Astrocyte of the cerebellum (primary cell): ENCODE measurements at places on chromosomes 11 and 22.

DNA sequence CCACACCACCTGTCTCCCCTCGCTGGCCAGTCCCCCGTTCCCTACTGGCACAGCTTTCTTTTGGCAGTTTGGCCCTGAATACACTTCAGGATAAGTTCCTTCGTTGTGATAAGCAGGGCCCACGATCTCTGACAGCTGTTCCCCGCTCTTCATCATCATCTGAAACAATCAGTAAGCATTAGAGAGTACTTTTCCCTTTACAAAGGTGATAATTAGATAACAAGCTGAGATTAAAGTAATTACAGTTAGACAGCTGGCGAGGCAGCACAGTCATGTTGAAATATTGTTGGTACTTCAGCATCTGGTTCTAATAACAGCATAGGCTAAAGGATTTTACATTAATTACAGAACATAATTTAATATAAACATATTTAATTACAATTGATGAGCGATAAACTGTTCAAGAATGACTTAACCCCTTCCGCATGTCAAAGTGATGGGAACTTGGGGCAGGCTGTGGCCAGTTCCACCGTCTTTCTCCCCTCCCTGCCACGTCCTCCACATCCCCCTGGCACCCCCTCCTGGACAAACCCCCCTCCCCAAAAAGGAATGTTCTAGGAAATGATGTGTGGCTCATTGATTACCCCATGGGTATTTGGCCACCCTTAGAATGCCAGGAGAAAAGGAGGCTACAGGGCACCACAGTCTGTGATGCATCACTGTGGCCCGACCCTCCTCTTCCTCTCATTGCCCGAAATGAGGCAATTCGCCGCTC is 134.9 kb downstream of the RCN1 start:
- no peak for DNase-seq

- DNase-seq = no peak
These were observed 50.3 kb downstream of the CLMP start for GRCh38 chr11:123144707-123145106.

DNA sequence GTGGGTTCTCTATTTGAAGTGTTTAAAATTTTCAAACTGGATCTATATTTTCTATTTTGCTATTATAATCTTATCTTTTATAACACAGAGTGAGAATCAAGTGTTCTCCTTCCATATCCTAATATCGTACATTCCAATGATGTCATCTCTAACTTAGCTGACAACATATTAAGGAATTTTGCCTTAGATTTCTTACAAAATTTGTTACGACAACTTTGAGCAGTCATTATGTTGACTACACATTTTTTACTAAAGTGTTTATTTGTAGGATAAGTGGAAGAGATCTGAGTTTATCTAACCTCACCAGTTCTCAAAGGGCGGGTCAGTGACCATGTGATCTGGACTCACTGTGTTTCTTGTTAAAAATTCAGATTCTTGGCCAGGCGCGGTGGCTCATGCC is 12.7 kb downstream of the BTG4 start:
- DNase-seq = no peak

DNA sequence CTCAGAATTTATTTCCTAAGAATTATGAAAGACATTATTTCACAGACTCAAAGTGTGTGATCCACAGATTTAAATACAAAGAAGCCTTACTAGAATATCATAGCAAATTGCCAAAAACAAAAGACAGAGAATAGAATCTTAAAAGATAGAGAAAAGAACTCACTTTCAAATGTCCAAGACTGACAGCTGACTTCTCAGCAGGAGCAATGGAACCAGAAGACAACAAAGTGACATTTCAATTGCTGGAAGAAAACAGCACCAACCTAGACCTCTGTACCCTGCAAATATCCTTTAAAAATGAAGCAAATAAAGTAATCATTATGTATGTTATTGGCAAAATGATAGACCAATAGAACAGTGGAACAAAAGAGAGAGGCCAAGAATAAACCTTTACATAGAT is 109.2 kb downstream of the TTC17 start:
- DNase-seq = no peak

- DNase-seq = no peak
These were observed 13.6 kb downstream of the PNPLA5 start for GRCh38 chr22:43878079-43878795.

- no peak for DNase-seq
These were observed 15.5 kb upstream of the TSPAN18 start for GRCh38 chr11:44711113-44711786.

GRCh38 chr11:93199616-93200015 is 1.8 kb upstream of the SLC36A4 start:
- DNase-seq = no peak

DNA sequence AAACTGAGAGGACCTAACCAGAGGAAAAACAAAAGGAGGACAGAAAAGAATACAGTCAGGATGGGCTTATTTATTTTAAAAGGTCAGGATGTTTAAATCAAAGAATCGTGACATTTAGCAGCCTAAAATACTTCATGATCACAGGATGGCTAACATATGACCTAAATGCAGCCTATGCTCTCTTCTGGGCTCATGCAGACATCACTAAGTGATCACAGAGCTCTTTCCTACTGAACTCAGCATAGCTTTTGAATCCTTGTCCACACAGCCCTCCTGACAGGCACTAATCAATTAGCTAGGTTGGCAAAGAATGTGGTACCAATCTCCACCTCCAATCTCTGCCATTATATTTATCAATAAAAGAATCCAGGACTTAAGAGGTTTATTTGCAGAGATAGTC is 60.1 kb upstream of the PHF21A start:
- no peak for DNase-seq

- no peak for DNase-seq
These were observed 54.5 kb downstream of the IGF2 start for GRCh38 chr11:2084721-2085120.

- no peak for DNase-seq
These were observed 106.3 kb downstream of the KCNQ1OT1 start for GRCh38 chr11:2593393-2593950.

GRCh38 chr11:46296059-46296527 is 18.6 kb downstream of the CREB3L1 start:
- no peak for DNase-seq

- no peak for DNase-seq
These were observed 2.2 kb upstream of the TUT1 start for GRCh38 chr11:62593434-62594044.

GRCh38 chr11:31764766-31765165 is 46.4 kb downstream of the PAX6 start:
- no peak for DNase-seq

GRCh38 chr11:65059959-65060824 is 1.8 kb upstream of the NAALADL1 start:
- no peak for DNase-seq

- no peak for DNase-seq
These were observed 28.8 kb upstream of the RRM1 start for GRCh38 chr11:4065601-4066377.

DNA sequence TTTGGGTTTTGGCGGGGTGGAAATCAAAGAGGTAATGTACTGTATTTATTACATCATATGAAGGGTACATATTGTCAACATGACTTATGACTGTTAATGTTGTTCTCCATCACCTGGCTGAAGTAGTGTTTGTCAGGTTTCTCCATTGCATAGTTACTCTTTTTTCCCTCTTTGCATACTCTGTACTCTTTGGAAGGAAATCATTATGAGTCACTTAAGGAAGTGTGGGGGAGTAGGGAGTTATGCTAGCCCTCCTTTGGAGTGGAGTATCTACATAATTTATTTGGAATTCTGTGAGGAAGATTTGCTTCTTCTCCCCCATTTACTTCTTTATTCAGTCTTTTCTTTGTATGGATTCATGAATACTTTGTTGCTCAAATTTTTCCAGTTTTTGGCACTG is 3.6 kb upstream of the PGR start:
- DNase-seq = no peak

- no peak for DNase-seq
These were observed 157.1 kb downstream of the FBXO7 start for GRCh38 chr22:32631507-32632255.

DNA sequence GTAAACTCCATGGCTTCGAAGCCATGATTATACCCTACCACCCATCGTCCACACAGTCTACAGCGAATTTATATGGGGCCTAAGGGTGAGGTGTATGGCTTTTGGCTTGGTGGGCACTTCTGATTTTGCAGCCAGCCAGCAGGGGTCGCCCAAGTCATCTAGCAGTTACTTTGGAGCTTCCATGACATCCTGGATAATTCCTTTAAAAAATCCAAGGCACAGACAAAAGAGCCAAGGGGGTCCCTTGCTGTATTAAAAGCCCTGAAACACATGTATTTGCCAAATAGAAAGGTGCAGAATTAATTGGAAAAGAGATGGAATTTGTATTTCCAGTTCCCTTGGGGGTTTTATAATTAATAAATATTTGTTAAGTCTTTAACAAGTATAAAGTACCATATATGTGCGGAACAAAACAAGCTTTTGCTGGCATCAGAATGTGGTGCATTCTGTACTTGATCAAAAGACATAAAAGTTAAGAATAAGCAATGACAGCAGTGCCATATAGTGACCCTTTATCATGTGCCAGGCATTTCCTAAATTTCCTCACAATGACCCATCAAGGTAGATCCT is 132.8 kb upstream of the PITPNB start:
- DNase-seq = no peak

DNA sequence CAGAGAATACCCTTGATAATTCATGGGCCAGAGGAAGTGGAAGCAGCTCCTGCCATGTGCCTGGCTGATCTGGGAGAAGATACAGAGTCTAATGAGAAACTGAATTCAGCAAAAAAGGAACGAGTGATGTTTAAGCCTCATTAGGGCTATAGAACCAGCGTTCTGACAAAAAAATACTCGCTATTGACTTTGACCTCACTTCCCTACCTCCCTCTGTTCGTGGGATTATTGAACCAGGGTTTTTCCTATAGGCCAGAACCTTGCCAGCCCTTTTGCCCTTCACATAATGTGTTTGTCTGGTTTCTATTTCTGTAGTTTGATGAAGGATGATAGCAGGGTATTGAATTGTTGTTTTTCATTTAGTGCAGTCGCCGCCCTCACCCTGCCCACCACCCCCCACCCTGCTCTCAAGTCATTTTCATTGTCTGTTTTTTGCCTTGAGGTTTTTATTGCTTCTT is 7.6 kb upstream of the RBFOX2 start:
- DNase-seq = no peak

GRCh38 chr11:89495951-89496350 is 4.8 kb upstream of the NOX4 start:
- peak; percentile 93 for DNase-seq

GRCh38 chr11:68025047-68025446 is 5.4 kb upstream of the NDUFS8 start:
- DNase-seq = no peak

- DNase-seq = no peak
These were observed 2.4 kb downstream of the PIM3 start for GRCh38 chr22:49962751-49963646.

DNA sequence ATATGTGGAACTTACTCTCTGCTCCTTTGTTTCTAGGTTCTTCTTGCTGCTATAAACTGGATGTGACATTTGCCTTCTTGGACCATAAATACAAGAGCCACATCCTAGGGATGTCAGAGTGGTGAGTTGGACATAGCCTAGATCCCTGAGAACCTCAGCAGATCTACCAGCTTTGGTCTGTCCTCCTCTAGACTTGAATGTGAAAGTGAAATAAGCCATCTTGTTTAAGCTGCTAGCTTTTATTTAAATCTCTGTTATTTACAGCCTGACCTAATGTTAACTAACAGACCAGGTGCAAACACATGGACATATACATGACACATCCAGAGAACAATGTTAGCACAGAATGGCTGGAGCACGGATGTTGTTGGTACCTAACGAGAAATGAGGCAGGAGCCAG is 36.0 kb downstream of the SLN start:
- no peak for DNase-seq

DNA sequence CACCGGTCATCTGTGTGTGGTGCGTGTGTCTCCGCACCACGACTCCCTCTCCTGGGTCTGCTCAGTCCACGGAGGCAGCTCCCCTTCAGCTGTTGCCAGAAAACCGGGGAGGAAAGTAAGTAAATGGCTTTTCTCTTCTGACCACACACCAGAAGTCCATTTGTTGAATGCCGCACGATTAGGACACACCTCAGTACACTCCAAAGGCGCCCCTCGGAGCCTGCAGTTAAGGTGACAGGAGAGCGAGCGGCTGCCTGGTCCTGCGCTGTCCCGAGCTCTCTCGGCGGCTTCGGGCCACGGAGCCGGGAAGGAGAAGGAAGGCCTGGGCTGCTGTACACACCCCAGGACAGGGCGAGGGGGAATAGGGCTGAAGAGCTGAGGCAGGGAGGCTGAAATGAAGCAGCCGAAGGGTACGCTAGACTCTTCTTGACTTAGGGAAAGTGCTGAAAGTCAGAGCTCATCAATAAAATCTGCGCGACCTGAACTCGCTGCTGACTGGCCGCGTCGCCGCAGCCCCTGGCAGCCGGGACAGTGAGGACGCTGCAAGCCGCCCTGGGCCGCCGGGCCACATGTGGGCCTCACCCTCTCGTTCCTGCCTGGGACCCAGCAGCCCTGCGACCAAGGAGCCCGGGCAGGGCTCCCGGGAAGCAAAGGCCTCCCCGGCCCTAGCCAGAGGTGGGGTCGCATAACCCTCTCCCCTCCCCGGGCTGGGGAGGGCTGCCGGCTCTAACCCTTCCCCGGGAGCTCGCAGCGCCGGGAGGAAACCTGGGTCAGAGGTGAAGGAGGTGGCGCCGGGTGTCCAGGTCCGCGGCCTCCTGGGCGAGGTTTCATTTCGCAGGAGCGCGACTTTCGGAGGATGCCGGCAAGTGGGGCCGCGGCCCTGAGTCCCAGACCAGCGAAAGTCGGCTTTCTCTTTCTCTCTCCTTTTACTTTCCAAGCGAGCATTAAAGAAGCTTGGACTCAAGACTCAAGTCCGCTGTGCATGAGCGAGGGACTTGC is 1.6 kb upstream of the PAX6 start:
- DNase-seq = no peak

DNA sequence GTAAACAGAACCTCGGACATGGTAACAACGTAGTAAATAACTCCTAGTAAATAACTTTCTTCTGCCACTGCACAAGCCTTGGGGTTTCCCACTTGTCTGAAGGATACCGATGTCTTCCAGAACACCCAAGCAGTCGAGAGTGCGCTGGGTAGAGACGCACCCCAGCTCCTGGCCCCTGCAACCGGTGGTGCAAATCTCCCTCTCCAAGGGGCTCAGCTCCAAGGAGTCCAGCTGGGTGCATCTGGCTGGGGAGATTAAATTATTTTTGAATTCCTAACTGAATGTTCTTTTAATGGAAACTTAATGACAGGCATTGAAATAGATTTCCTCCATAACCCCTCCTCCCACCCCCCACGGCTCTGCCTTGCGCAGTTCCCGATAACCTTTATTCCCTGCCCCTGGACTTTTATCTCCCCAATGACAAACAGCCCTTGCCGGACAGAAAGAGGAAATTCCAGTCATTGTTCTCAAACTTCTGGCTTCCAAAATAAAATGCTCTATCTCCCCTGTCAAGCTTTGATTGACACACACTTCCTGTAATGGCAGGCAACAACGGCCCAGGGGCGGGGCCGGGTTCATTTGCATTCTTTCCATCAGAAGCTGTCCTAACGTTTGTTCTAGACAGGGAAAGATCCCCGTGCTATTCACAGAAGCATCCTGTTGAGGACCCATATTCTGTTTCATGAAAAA is 31.2 kb downstream of the KCNJ1 start:
- no peak for DNase-seq
